ENCODE measurements at places on chromosomes 13 and 19.

- no peak for DNase-seq
Observed at GRCh38 chr13:30712536-30713532, 22.5 kb upstream of the ALOX5AP start.

- DNase-seq: peak; percentile 47
Observed at GRCh38 chr19:940591-941291, 14.9 kb downstream of the ARID3A start.

GRCh38 chr13:74062933-74063332, 71.3 kb downstream of the KLF12 start:
- DNase-seq: peak; percentile 49

DNA sequence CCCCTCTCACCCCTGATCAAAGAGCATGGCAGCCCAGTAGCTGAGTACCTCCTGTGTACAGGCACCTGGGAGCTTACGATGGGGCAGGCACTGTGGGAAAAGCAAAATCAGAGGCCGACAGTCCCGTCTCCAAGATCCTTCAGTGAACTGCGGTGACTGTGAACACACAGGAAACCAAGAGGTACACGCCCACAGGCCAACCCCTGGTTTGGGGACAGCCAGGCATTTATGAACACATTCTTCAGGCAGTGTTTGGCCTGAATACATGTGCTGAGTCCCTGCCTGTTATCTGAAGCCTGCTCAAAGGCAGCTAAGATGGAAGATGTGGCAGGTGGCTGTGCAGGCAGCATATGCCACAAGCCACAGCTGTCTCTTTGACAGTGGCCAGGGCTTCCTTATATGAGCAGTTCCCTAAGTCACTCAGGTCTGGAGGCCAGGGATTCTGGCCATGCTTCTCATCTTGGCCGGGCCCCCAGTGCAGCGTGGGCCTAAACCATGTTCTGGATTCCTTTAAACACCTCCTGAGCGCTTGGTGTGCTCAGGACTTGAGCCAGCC, 123.6 kb downstream of the UQCRFS1 start:
- no peak for DNase-seq

DNA sequence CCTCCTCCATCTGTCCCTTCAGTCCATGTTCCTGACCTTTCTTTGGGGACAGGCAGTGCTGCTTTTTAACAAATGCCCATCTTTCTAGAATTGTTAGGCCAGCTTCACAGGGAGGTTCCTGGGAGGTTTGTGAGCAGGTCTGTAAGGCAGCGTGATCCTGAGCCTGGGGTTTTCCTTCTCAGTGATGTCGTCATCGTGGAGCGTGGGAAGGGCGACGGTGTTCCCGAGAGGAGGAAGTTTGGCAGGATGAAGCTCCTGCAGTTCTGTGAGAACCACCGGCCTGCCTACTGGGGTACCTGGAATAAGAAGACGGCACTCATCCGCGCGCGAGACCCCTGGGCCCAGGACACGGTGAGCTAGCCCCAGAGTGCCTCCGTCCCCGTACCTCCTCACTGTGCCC, 26.8 kb downstream of the CHAF1A start:
- DNase-seq: no peak

GRCh38 chr13:39353988-39354387, 249.0 kb downstream of the LHFPL6 start:
- DNase-seq: no peak

- DNase-seq: no peak
Observed at GRCh38 chr13:26465514-26465913, 92.0 kb upstream of the WASF3 start.

GRCh38 chr19:19444681-19445155, 39.2 kb downstream of the GATAD2A start:
- no peak for DNase-seq

GRCh38 chr19:21910318-21910717, 74.3 kb upstream of the ZNF43 start:
- DNase-seq: no peak

GRCh38 chr19:16482745-16483144, 11.0 kb upstream of the EPS15L1 start:
- DNase-seq: no peak

DNA sequence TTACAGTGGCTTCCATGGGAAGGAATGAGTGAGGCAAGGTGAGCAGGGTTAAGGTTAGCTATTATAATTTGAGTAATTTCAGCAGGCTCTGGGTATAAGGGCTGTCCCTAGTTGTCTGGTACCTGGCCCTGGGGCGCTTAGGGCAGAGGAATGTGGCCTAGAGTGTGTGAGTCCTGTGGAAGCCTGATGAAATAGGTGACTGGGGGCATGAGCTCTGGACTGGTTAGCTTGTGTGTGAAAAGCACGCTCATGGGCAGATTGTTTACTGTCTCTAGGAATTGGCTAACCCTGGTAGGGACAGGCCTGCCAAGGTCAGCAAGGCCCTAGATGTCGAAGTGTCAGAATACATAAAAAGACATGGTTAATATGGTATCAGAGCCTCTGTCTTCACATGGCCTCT, 42.5 kb downstream of the SPRYD7 start:
- DNase-seq: no peak

GRCh38 chr13:97259798-97260714, 37.9 kb downstream of the MBNL2 start:
- DNase-seq: no peak

DNA sequence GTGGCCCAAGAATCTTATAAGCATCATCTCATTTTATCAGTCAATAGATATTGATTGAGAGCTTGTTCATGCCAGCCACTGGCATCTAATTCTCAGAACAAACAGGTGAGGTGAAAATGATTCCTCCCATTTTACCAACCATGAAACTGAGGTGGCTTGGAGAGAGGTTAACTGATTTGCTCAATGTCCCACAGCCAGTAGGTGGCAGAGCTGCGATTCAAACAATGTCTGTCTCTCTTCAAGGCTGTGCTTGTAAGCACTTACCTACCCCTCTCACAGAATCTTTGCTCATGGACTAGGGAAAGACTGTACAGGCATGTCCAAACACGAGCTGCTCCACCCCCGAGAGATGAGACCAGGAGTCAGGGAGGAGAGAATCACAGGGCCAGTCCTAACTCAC, 21.5 kb upstream of the GSX1 start:
- DNase-seq: no peak

DNA sequence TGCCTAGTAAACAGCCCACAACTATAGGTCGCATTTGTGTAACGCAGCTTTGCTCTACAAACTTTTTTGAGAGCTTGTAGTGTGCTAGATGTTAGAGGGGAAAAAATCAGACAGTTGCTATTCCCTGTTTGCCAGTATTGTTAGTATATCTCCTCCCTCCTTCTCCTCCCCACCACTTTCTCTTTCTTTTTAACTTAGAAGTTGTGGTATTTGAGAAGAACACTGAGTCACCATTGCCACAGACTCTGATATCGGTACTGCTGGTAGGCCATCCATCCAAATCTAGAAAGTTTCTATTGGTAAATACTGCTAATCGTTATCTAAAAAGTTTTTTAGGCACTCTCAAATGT, 666 bp downstream of the POMP start:
- no peak for DNase-seq

DNA sequence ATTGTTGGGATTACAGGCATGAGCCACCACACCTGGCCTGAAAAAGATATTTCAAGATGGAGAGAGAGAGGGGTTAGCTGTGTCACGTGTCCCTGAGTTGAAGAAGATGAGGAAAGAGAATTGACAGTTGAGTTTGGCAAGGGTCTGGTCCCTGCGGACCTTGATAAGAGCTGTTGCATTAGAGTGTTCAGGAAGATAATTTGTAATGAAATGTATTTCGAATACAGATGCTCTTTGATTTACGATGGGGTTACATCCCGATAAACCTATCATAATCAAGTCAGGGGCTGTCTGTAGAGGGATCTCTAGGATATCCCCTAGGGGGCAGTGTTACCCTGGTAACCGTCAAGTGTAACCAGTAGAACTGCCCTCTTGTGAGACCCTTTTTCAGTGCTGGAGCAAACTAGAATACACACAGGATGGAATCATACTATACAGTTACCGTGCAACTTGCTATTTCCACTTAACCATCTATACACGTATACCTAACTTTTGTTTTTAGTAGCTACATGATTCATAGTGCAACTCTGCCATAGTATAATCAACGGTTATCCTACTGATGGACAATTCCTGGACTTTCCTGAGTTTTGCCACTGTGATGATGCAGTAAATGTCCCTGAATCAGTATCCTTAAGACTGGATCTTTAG, 1.5 kb upstream of the ELOF1 start:
- no peak for DNase-seq

- no peak for DNase-seq
Observed at GRCh38 chr19:33609353-33609752, 12.4 kb upstream of the CHST8 start.

GRCh38 chr13:86155756-86156155, 356.5 kb upstream of the SLITRK6 start:
- DNase-seq: no peak

GRCh38 chr19:7977021-7977722, 28.3 kb downstream of the ELAVL1 start:
- no peak for DNase-seq

- no peak for DNase-seq
Observed at GRCh38 chr19:5132206-5132560, 163.3 kb downstream of the KDM4B start.

DNA sequence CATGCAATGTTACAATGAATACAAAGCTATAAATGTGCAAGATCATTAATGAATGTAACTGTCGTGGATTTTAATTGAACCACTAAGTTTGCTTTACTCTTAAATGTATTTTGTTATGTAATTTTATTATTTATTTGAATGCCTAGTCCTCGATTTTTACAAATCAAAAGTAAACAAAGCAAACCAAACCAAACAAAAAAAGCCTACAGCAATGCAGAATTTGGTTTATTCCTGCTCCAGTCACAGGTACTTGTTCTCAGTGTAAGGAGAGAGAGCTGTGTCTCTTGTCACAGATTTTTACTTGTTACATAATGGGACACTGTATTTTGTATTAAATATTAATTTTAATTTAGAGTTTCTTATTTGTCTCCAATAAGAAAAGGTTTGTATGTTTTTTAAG, 584.3 kb upstream of the SLITRK6 start:
- DNase-seq: no peak

GRCh38 chr13:105471673-105472072, 1063.8 kb downstream of the EFNB2 start:
- no peak for DNase-seq

DNA sequence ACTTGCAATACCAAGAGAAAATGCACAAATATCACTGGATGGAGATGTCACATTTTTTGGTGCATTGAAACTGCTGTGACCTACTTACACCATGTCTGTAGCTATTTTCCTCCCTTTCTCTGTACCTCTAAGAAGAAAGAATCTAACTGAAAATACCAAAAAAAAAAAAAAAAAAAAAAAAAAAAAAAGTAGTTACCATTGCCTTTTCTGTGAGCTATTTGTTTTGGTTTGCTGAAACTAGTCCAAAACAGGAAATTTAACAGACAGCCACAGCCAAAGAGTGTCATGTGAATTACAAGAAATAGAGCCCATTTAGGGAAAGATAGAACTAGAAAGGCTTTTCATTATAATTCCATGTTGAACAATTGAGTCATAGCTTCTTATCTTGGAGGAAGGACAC, 37.3 kb downstream of the TNFSF13B start:
- no peak for DNase-seq

DNA sequence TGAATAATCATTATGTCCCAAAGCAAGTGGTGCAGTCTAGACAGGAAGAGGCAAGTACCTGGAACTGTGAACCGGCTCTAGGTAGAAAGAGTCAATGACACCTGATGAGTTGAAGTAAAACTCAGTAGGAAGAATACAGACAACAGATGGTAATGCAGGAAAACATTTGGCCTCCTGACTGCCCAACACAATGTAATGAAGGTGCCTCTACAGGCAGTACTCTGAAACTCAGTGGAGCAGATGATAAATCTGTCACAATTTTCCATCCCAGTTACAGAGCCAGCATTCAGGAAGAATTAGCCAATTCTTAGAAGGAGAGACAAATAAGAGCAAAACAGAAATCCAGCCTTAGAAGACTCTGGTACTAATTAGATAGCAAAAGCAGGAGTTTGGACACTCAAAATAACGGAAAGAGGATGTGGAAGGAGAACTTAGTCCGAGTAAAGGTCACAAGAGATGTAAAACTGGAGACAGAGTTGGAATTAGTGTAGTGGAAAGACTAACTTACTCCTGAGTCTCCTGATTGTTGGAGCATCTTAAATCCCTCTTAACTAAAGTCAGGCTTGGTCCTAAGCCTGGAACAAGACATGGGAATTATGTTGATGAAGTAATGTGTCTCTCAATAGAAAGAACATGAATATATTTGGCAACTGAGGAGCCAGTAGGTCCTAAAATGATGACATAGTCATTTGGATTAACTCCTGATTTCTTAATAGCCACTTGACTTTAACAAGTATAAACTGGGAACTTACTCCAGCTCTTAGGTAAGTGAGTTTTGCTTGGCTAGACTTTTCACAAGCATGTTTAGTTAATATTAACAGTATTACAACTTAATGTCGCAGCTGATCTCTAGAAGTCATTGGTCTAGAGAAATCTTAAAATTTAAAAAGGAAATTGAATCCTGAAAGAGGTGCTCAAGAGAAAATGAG, 457.3 kb upstream of the MIR17HG start:
- no peak for DNase-seq

DNA sequence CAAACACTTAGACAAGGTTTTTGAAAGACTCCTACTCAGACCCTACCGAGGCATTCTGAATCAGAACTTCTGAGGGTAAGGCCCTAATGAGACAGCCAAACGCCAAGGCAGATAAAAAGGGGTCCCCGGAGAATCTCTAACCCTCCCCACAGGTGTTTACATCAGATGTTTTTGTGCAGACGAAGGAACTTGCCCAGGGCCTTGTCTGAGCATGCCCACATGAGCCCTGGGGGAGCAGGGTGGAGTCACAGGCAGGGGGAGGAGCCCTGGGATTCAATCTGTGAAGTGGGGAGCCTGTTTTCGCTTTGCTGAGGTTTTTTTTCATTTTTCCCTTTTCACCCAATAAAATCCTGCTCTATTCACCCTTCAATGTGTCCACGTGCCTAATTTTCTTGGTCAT, 61.6 kb upstream of the MED4 start:
- no peak for DNase-seq

Data from uterus (tissue), 4 donors.